ENCODE measurements at places on chromosomes 13 and 19.

DNA sequence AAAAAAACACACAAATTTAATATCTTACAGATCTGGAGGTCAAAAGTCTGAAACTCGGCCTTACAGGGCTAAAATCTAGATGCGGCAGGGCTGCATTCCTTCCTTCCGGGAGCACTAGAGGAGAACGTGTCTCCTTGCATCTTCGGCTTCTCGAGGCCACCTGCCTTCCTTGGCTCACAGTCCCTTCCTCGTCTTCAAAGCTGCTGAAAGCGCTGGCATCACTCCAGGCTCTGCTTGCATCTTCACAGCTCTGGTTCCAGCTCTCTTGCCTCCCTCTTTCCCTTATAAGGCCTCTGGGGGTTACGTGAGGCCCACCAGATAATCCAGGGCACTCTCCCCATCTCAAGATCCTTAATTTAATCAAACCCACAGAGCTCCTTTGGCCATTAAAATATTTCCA is 10.5 kb downstream of the XRCC1 start:
- no peak for DNase-seq

GRCh38 chr13:78844106-78844505 is 185.2 kb upstream of the OBI1 start:
- DNase-seq, result no peak

GRCh38 chr13:71672512-71672911 is 194.5 kb downstream of the DACH1 start:
- DNase-seq, result no peak

GRCh38 chr13:65454403-65454802 is 1775.7 kb downstream of the PCDH9 start:
- DNase-seq, result no peak

GRCh38 chr19:34319785-34320184 is 45.2 kb upstream of the GPI start:
- DNase-seq, result no peak

GRCh38 chr19:50331994-50332243 is 2.7 kb upstream of the KCNC3 start:
- DNase-seq, result no peak

DNA sequence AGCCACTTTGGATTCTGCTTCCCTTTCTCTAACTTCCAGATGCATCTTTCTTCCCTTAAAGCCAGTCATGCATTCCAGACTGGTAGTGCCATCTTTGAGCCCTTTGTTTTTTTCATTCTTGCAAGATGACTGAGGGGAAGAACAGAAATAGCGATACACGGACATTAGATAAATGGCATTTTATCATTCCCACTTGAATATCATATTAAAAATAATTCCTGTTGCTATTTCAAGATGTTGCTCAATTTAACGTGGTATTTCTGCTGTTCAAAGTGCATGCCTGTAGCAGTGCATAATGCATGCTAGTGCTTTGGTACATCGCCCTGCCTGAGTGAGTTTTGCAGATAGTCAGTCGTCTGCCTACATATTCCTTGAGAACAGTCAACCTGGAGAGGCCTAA is 140.6 kb upstream of the FRY start:
- no peak for DNase-seq

DNA sequence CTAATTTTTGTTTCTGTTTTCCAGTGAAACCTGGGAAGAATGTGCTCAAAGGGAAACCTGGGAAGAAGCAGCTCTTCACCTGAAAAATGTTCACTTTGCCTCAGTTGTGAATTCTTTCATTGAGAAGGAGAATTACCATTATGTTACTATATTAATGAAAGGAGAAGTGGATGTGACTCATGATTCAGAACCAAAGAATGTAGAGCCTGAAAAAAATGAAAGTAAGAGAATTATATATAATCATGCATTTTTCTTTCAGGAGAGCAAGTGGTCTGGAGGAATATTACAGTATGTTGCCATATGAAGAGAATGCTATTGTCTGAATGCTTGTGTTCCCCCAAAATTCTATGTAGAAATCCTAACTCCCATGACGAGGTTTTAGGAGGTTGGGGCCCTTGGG is 3.4 kb downstream of the NUDT15 start:
- DNase-seq, result no peak

Measured in hematopoietic multipotent progenitor cell treated with erythropoietin and hydrocortisone succinate and interleukin-3 and kit ligand, for 15 days (in vitro differentiated cells).